ENCODE measurements at places on chromosomes 5 and 9. TPM values are rescaled to one million over a fixed set of nuclear protein-coding genes. Genes with fewer than 3 reads are reported as not detected.

The PCSK1 gene
- 0.37 TPM for total RNA-seq

DNA sequence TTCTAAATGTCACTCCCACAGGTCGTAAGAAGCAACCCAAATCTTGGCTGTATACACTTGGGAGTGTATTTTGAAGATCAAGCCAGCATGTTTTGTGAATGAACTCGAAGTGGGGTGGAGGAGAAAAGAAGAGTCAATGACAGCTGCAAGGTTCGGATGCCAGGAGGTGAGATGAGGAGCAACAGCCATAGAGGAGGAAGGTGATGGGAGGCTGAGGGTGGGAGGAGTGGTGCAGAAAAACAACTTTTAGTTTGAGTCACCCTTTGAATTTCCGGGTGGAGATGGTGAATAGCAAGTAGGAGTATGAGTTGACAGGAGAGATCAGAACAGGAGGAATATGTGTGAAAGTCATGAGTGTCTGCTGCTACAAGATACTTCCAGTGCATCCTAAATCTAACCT, 153.6 kb downstream of the DIRAS2 start:
- H3K4me1 ChIP-seq, result no peaks in the 10 kb centered on the region
- DNase-seq, result no peak
- no peak overlapping the region for H3K4me3 ChIP-seq
- no peak overlapping the region for H3K27ac ChIP-seq
- no peaks in the 10 kb centered on the region for H3K27me3 ChIP-seq
- no peaks in the 10 kb centered on the region for H3K36me3 ChIP-seq

- peaks cover 13% of the 10 kb centered on the region for H3K4me1 ChIP-seq
- no peak for DNase-seq
- peaks cover 9% of the 10 kb centered on the region for H3K27me3 ChIP-seq
These were observed 236.8 kb downstream of the SLIT3 start for GRCh38 chr5:169064093-169064492.

The SPINK6 gene
- total RNA-seq, result not detected

DNA sequence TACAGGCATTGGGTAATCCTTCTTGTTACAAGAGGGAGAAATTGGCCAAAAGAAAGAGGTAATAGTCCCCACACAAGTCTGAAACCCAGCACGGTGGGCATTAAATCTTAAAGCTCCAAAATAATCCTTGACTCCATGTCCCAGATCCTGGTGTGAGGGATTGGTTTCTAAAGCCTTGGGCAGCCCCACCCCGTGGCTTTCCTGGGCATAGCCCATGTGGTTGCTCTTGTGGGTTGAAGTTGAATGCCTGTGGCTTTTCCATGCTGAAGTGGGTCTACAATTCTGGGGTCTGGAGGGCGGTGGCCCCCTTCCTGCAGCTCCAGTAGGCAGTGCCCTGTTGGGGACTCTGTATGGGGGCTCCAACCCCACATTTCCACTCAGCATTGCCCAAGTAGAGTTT, 91.8 kb upstream of the LARP1 start:
- H3K27me3 ChIP-seq, result no peaks in the 10 kb centered on the region
- no peak overlapping the region for H3K27ac ChIP-seq
- DNase-seq, result no peak
- no peaks in the 10 kb centered on the region for H3K36me3 ChIP-seq
- no peak overlapping the region for H3K4me3 ChIP-seq

DNA sequence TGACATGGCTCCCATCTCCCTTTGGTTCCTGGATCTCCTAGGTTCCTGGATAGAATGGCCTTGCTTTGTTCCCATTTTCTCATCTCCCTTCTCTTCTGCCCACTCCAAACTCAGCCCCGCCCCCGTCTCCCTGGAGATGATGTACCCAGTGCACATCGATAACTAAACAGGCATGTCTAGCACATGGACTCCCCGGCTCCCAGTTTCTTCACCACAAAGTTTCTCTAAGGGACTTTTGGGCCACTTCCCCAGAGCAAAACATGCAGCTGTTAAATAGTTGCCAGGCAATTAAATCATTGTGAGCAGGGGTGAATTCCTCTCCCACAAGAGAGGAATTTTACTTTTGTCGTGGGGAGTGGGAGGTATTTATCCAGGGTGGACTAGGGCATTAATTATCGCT, 259.0 kb downstream of the GADD45G start:
- H3K27me3 ChIP-seq, result no peaks in the 10 kb centered on the region
- DNase-seq, result peak; percentile 47
- no peak overlapping the region for H3K27ac ChIP-seq
- no peak overlapping the region for H3K4me3 ChIP-seq
- H3K36me3 ChIP-seq, result no peaks in the 10 kb centered on the region
- peaks cover 4% of the 10 kb centered on the region for H3K4me1 ChIP-seq

GRCh38 chr5:107743373-107744000, 72.8 kb upstream of the EFNA5 start:
- no peaks in the 10 kb centered on the region for H3K36me3 ChIP-seq
- no peak overlapping the region for H3K27ac ChIP-seq
- no peak for DNase-seq

The PCDHB12 gene
- 1.8 TPM for total RNA-seq

DNA sequence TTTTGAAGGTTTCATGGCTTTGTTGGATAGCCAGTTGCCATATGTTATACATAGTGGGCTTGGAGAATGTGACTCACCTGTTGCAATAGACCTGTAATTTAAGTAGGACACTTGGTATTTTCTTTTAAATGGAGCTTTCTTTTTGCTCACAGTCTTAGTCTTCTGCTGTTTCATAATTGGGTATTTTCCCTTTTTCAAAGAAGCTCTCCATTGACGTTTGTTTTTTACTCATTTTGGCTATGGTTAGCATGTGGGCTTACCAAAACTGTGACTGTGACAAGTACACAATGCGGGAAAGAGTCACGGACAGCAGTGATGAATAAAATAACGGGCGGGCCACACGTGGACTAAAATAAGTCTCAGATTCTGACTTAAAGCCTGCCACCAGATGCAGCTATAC, 23.2 kb upstream of the RNF20 start:
- no peak overlapping the region for H3K4me3 ChIP-seq
- H3K27me3 ChIP-seq, result no peaks in the 10 kb centered on the region
- no peaks in the 10 kb centered on the region for H3K4me1 ChIP-seq
- H3K27ac ChIP-seq, result no peak overlapping the region

DNA sequence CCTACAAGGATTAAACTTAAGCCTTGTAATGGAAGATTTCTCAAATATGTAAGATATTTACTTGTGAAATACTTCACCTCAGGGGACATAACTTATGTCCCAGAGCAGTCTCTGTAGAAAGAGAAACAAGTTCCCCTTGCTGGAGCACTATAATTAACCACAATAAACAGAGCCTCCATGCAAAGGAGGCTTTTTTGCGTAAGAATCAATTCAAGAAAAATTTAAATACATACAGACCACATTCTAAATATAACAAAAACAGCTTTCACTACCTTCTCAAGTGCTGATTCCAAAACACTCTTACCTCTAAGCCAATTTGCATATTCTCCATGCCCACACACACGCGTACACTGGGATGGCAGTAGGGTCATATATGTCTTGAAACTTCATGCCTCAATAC, 30.7 kb upstream of the CCNB1 start:
- H3K36me3 ChIP-seq, result peaks cover 32% of the 10 kb centered on the region
- DNase-seq, result no peak
- H3K4me3 ChIP-seq, result no peak overlapping the region

- no peaks in the 10 kb centered on the region for H3K4me1 ChIP-seq
- H3K36me3 ChIP-seq, result no peaks in the 10 kb centered on the region
- no peak overlapping the region for H3K4me3 ChIP-seq
These were observed 131.0 kb upstream of the ASTN2 start for GRCh38 chr9:117545846-117546245.

The HMCN2 gene
- 0.19 TPM for total RNA-seq

The SLC28A3 gene
- total RNA-seq, result 0.65 TPM

The TTLL11 gene
- 12.8 TPM for total RNA-seq

GRCh38 chr9:127705577-127706379, 1.0 kb upstream of the CFAP157 start:
- H3K27ac ChIP-seq, result no peak overlapping the region
- no peak overlapping the region for H3K4me3 ChIP-seq
- no peaks in the 10 kb centered on the region for H3K27me3 ChIP-seq
- H3K36me3 ChIP-seq, result no peaks in the 10 kb centered on the region
- peaks cover 10% of the 10 kb centered on the region for H3K4me1 ChIP-seq
- DNase-seq, result no peak

- no peak overlapping the region for H3K27ac ChIP-seq
- no peak overlapping the region for H3K4me3 ChIP-seq
- no peaks in the 10 kb centered on the region for H3K36me3 ChIP-seq
- no peaks in the 10 kb centered on the region for H3K4me1 ChIP-seq
These were observed 41.2 kb upstream of the RIOK2 start for GRCh38 chr5:97224112-97224750.

The SERF1A gene
- total RNA-seq, result 10.4 TPM

The SLC36A2 gene
- not detected for total RNA-seq

The EGR1 gene
- 5.7 TPM for total RNA-seq

The TMEM8B gene
- total RNA-seq, result 3.5 TPM

- H3K27me3 ChIP-seq, result no peaks in the 10 kb centered on the region
- DNase-seq, result no peak
- H3K36me3 ChIP-seq, result no peaks in the 10 kb centered on the region
- H3K27ac ChIP-seq, result no peak overlapping the region
These were observed 88.2 kb upstream of the SMIM23 start for GRCh38 chr5:171697221-171698102.

DNA sequence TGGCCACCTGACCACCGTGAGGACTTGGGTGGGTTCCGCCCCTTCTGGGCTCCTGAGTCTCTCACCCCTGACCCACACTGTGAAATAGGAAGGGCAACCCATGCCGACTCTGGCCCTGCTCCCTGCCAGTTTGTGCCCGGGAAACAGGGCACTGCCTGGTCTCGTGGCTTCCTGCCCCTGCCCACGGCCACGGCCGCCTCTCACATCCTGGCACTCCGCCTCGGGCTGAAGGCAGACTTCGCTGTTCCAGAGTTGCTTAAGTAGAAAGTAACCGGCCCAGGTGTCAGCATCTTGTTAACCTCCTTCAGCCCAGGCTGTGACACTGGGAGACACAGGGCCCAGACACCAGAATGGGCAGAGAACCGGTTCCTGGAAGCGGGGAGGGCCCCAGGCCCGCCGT, 68.7 kb upstream of the RNU6ATAC start:
- no peak overlapping the region for H3K27ac ChIP-seq
- peaks cover 29% of the 10 kb centered on the region for H3K4me1 ChIP-seq
- no peak for DNase-seq
- no peaks in the 10 kb centered on the region for H3K27me3 ChIP-seq
- no peaks in the 10 kb centered on the region for H3K36me3 ChIP-seq

GRCh38 chr9:130209422-130209821, 37.2 kb downstream of the NCS1 start:
- H3K27me3 ChIP-seq, result no peaks in the 10 kb centered on the region
- no peaks in the 10 kb centered on the region for H3K4me1 ChIP-seq
- no peak overlapping the region for H3K4me3 ChIP-seq
- DNase-seq, result no peak
- no peaks in the 10 kb centered on the region for H3K36me3 ChIP-seq

GRCh38 chr9:123523845-123524244, 167.8 kb downstream of the CRB2 start:
- H3K27ac ChIP-seq, result no peak overlapping the region
- peaks cover 6% of the 10 kb centered on the region for H3K4me1 ChIP-seq
- H3K4me3 ChIP-seq, result no peak overlapping the region
- H3K27me3 ChIP-seq, result no peaks in the 10 kb centered on the region
- no peak for DNase-seq
- H3K36me3 ChIP-seq, result peaks cover 17% of the 10 kb centered on the region

GRCh38 chr9:137149942-137150616, 11.1 kb downstream of the GRIN1 start:
- H3K27me3 ChIP-seq, result no peaks in the 10 kb centered on the region
- DNase-seq, result no peak
- no peak overlapping the region for H3K4me3 ChIP-seq
- H3K36me3 ChIP-seq, result no peaks in the 10 kb centered on the region

The WWC1 gene
- total RNA-seq, result 3.1 TPM

The UBE2QL1 gene
- total RNA-seq, result 0.33 TPM

The EXOSC2 gene
- 34.6 TPM for total RNA-seq

DNA sequence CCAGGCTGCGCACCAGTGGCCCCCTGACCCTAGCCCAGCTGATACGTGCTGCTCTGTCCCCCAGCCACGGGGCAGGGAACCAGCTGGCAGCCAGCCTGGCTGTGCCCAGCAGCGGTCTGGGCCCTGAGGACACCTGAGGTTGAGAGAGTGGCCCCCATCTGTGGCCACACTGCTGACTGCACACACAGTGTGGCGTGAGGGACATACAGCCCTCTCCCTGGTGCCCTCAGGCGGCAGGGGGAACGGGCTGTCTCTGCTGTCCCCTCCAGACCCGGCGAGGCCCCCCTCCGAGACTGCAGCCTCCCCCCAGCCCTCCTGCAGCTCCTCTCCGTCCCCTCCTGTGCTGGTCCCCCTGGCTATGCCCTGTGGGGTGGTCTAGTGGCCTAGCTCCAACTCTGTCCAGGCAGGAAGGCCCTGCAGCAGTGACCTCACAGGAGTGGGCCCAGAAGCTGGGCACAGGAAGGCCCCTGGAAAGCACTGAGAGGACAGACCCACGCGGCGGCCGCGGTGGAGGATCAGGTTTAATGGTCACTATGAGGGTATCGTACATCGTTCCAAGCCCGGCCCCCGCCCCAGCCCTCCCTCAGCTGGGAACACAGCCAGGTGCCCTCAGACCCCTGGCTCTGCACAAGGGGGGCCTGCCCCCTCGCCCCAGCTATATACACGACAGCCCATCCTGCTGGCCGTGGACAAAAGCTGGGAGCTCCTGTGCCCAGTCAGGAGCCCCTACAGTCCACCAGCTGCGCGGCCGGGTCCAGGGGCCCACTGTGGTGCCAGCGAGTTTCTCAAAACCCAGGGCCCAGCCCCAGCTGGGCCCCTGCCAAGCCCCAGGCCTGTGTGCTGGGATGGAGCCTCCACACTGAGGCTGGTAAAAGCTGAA, 6.8 kb upstream of the ENTPD8 start:
- H3K27me3 ChIP-seq, result peaks cover 9% of the 10 kb centered on the region
- H3K27ac ChIP-seq, result no peak overlapping the region
- H3K4me3 ChIP-seq, result no peak overlapping the region
- H3K4me1 ChIP-seq, result peaks cover 7% of the 10 kb centered on the region
- peak; percentile 74 for DNase-seq

GRCh38 chr9:136603216-136603615, 57.4 kb upstream of the NOTCH1 start:
- H3K36me3 ChIP-seq, result no peaks in the 10 kb centered on the region
- DNase-seq, result no peak
- H3K4me1 ChIP-seq, result peaks cover 37% of the 10 kb centered on the region
- H3K27ac ChIP-seq, result peak overlapping the region; percentile 26
- H3K27me3 ChIP-seq, result no peaks in the 10 kb centered on the region

DNA sequence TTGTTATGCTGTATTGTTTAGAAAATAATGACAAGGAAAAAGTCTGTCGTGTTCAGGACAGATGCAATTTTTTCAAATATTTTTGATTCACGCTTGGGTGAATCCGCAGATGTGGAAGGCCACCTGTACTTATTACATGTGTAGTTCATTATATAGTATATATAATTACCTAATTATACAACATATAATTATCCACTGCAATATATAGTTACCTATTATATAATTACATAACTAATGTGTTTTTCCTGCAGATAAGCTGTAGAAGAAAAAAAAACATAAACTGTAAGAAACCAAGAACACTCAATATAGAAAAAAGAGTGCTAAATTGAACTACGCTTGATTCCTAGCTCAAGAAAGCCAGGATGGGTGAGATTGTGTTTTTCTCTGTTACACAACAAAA, 93.6 kb upstream of the RANBP3L start:
- H3K4me3 ChIP-seq, result no peak overlapping the region
- H3K36me3 ChIP-seq, result no peaks in the 10 kb centered on the region
- no peaks in the 10 kb centered on the region for H3K4me1 ChIP-seq
- no peaks in the 10 kb centered on the region for H3K27me3 ChIP-seq
- no peak overlapping the region for H3K27ac ChIP-seq
- DNase-seq, result no peak

- H3K27ac ChIP-seq, result no peak overlapping the region
- H3K4me1 ChIP-seq, result no peaks in the 10 kb centered on the region
- peaks cover 37% of the 10 kb centered on the region for H3K36me3 ChIP-seq
- no peak for DNase-seq
These were observed 47.0 kb downstream of the KCNV2 start for GRCh38 chr9:2764353-2764752.

Data from spleen (tissue), 13 donors.